GM06990 (cell line): ENCODE measurements at places on chromosomes 13 and 19.

DNA sequence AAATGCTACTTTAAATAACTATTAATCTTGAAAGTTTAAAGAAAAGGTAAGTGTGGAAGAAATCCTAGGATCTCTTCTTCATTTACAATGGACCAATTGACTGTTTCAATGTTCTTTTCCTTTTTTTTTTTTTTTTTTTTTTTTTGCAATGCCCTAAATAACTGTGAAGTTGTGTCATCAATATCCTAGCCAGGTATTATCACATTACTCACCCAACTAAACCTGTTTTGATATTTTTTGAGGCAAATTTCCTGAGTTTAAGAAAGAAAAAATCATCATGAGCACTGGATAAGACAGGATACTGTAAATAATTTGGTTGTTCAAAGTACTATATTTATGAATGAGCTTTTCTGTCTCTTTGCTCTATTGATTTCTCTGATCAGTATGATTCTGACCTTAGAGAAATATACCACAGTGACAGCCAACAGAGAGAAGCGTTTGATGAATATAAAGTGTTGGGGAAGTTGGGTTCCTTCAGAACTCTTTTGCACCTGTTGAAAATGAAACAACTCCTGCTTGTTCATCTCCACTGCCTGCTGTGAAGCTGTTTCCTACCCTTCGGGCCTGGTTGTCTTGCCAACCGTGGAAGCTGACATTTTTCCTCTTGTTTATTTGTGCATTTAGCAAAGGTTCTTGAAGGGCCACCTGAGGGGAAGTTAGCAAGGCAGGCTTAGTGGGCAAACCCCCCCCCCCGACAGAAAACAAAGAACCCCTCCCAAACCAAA, 1220.5 kb upstream of the SLC10A2 start:
- no peak for DNase-seq

DNA sequence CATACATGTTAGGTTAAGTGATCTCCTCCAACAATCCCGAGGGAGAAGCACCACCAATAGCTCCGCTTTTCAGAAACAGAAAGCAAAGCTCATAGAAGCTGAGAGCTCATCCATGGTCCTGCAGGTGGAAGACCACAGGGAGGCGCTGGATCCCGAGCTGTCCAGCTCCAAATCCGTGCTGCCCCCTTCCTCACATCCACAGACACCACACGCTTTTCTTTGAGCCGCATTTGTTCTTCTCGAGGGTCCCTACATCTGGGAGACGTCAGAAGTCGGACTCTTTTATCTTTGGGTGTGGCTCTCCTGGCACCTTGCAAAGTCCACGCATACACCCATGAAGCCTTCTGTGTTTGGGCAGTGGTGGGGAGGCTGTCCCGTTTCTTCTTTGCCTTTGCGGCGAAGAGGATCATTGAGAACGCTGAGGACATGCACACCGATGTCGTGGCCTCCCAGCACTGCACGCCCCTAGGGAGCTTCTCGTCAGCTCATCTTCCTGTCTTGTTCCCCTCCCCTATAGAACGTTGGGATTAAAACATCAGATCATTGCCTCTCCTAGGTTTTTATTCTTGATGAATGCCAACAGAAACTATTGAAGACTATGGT, 184.8 kb downstream of the TEX29 start:
- no peak for DNase-seq

GRCh38 chr19:48419158-48419920, 25.9 kb downstream of the GRIN2D start:
- peak; percentile 75 for DNase-seq

- no peak for DNase-seq
Measured at GRCh38 chr13:92769046-92769445, 457.6 kb upstream of the GPC6 start.

- no peak for DNase-seq
Measured at GRCh38 chr13:71602344-71602743, 264.7 kb downstream of the DACH1 start.

- no peak for DNase-seq
Measured at GRCh38 chr13:66576381-66576780, 653.8 kb downstream of the PCDH9 start.

DNA sequence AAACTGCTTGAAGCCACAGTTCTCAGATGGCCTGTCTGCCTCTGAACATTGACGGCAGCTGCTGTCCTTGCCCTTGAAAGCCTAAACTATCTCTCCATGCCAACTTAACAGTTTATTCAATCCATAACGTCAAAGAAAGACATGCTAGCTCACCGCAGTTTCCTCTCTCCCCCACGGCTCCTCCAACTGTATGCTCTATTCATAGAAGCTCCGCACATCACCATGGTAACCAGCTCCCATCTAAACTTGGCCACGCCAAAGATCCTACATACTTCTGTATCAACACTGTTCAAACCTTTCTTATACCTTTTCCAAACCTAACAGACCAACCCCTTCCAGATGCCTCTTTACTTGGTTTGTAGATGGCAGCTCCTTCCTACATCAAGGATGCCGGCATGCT, 48.6 kb downstream of the ZNF91 start:
- no peak for DNase-seq

- peak; percentile 14 for DNase-seq
Measured at GRCh38 chr13:42876887-42877545, 95.6 kb downstream of the FAM216B start.

- DNase-seq, result no peak
Measured at GRCh38 chr13:46962281-46962941, 65.6 kb upstream of the HTR2A start.

- no peak for DNase-seq
Measured at GRCh38 chr13:64928696-64929499, 2301.2 kb downstream of the PCDH9 start.

DNA sequence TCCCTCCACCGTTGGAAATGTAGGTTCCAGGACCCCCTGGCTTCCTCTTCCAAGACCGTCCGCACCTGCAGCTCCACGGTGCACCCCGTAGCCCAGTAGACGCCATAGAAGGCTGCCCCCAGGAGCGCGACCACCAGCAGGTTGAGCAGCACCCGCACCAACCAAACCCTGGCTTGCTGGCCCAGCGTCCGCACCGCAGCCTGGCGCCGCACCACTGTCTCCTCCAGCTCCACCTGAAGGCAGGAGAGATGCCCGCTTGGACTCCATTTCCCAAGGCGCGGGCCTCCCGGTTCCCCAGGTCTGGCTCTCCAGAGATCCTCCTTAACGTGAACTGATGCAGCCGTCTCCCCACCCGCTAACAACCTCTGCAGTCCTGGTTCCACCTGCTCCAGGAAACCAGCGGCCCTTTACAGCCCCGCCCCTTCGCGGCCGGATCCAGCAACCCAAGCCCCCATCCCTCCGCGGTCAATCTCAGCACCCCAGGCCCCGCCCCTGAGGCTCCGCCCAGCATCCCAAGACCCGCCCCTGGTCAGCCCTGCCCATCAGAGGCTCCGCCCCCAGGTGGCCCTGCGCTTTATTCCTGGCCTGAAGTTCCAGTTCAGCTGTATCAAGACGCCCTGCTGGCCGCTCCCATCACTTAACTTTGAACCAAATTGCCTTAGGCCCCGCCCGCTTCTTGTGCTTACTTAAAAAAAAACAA, 5.0 kb upstream of the LENG1 start:
- DNase-seq, result peak; percentile 77

GRCh38 chr19:2083174-2083854, 12.8 kb downstream of the MOB3A start:
- DNase-seq, result peak; percentile 69

GRCh38 chr19:56310462-56310861, 4.2 kb downstream of the ZSCAN5A start:
- no peak for DNase-seq
